CD4-positive, alpha-beta T cell treated with Interleukin-6 at 100 ng/mL for 8 hours (primary cell): ENCODE measurements at places on chromosomes 5 and 9.
A peak's percentile ranks its signal among the peaks of the same experiment; 100 is the strongest.

DNA sequence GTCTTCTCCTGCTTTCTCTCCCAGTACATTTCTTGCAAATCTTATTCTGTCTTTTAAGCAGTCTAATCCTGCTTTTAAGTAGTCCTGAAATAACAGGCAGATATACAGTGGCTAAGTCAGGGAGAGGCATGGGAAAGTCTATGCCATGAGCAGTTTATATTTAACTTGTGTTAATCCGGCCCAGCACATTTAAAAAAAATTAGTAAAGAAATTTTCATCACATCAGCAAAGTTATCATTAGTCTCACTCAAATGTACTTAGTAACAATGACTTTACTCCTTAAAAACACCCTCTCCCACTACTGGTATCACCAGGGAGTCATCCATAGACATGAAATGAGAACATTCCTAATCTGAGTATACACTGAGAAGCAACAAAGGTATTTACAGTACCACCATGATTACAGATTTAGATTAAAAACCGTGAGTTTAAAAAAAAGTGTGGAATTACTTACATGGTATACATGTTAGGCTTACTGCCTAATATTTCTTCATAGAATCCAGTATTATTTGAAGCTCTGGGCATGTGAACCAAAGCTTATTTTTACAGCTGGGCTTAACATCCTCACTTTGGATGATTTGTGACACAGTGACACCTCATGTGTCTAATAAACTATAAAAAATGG is 75.9 kb upstream of the DAB2 start:
- DNase-seq, result no peak

- DNase-seq, result no peak
Measured at GRCh38 chr5:174725991-174726601, 1.7 kb downstream of the MSX2 start.

DNA sequence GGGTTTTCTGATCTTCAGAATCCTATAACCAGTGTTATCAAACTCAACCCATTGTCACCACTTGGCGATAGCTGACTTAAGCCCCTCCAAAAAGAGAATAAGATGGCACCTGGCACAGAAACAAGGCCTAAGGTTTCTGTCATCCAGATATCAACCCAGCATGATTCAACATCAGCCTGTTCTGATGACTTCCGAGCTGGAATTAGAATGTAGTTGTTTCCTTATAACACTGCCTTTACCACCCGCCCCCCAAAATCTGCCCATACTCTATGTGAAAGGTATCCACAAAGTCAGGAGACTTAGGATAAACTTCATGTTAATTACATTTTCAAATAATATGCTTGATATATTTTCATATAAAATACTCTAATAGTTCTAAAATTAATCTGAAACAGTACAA is 5.2 kb downstream of the KLF9 start:
- DNase-seq, result no peak

DNA sequence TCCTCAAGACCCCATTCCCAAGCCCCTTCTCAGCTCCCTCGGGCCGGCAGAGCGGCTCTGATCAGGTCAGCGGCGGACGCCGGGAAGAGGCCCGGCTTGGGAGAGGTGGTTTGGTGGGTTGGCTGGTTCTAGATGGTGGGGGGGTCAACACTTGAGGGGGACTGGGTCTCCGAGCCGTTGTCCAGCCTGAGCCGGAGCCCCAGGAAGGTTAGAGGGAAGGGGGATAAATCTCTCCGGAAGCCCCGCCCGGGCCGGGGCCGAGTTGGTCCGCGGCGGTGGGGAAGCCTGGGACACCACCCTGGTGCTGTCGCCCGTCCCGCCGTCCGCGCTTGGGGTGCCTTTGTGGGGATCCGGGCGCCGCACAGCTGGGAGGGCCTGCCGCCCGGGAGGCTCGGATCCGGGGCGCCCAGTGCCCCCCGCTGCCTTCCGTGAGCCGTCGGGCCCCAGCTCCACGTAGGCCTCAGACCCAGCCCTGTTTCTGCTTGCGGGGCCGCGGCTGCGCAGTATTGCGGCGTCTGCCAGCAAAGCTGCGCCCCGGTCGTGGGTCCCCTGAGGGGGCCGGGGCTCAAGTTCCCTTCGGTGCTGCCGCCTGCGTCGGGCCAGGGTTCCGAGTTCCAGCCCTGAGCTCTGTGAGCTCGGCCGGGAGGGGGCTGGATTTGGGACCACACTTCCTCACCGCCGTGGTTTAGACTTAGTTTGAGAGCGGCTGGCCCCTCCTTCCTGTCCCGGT is 542 bp upstream of the TRIM52 start:
- peak; percentile 68 for DNase-seq

- no peak for DNase-seq
Measured at GRCh38 chr5:151072630-151073025, 8.2 kb downstream of the TNIP1 start.

GRCh38 chr9:125906144-125906543 is 159.0 kb downstream of the PBX3 start:
- DNase-seq, result no peak

- no peak for DNase-seq
Measured at GRCh38 chr5:97549496-97549895, 366.4 kb upstream of the RIOK2 start.

GRCh38 chr5:32711681-32712480 is 760 bp downstream of the NPR3 start:
- no peak for DNase-seq

GRCh38 chr5:10366310-10367272 is 13.1 kb downstream of the MARCHF6 start:
- no peak for DNase-seq

DNA sequence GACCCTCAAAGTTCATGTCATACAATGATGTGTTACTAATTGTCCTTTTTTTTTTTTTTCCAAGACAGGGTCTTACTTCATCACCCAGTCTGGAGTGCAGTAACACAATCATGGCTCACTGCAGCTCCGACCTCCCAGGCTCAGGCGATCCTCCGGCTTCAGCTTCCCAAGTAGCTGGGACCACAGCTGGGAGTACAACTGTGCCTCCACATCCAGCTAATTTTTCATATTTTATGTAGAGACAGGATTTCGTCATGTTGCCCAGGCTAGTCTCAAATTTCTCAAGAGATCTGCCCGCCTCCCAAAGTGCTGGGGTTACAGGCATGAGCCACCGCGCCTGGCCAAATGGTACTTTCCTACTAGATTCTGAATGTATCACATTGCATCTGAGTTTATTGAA is 49.4 kb upstream of the EBF1 start:
- no peak for DNase-seq
